ENCODE measurements at places on chromosomes 16 and 17.
A peak's percentile ranks its signal among the peaks of the same experiment; 100 is the strongest.

DNA sequence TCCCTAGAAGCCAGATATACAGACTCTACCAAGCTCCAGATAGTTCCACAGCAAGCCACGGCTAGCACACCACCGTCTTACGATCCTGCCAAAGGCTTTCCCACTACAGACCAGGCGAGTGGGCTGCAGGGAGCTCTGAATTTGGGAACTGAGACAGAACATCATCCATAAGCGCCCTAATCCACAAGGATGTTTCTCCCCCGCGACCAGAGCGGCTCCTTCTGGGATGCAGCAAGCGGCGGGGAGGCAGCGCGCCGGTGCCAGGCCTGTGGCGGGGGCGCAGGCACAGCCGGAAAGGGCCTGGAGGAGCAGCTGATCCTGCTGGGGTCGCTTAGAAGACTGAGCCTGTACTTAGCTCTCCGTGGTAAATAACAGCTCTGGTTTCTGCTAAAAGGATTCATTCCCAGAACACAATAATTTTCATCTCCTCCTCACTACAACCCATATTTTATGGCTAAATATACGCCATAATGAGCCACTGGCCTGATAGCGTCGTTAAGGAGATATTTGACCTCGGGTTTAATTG, 16.2 kb upstream of the FOXF1 start:
- no peak for DNase-seq

- DNase-seq: peak; percentile 92
Observed at GRCh38 chr17:80826955-80827645, 164.5 kb upstream of the CHMP6 start.

DNA sequence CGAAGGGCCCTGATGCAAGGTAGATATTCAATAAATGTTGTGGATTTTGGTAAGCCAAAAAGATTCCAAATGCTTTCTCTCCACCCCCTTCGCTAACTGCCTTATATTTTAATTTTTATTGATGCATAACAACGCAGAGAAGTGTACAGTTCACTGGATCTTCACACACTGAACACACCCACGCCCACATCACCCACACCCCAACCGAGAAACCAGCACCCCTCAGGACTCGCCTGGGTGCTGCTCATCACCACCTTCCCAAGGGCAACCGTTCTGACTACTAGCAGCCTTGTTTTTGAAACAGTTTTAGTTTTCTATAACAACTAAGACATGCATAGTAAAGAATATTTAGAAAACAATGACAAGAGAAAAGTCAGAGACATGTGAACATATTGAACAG, 9.1 kb upstream of the PLCG2 start:
- DNase-seq: no peak

DNA sequence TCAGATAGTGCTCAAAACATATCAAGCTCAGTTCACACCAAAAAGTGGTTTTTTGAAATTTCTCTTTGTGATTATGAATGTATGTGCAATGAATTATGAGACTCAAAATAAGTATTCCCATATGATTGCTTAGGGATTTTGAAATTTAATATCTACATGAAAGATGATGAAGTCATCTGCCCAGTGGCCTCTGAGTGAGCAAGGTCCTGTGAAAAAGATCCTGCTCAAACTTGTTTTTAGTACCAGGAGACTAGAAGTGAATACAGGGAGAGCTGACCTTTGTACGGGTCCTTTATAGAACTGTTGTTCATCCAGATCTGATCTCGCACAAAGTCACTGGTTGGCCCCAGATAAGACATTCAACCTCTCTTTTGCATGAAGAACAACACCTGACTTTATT, 151.9 kb upstream of the MAF start:
- peak; percentile 43 for DNase-seq

GRCh38 chr17:32388613-32389459, 38.9 kb downstream of the ZNF207 start:
- DNase-seq: no peak

GRCh38 chr17:40290629-40291280, 3.1 kb downstream of the CDC6 start:
- DNase-seq: peak; percentile 85

Measured in fibroblast of upper back skin (primary cell).